Femur (tissue), 1 donor: ENCODE measurements at places on chromosomes 6 and 20.

- DNase-seq, result peak; percentile 80
These were observed 55.9 kb upstream of the RREB1 start for GRCh38 chr6:7051780-7052442.

- no peak for DNase-seq
These were observed 268.4 kb upstream of the IRAK1BP1 start for GRCh38 chr6:78598966-78599365.

GRCh38 chr6:56927538-56928453 lies 27.1 kb upstream of the BEND6 start:
- no peak for DNase-seq

GRCh38 chr6:45900808-45901752 lies 114.6 kb downstream of the CLIC5 start:
- DNase-seq, result no peak

- DNase-seq, result no peak
These were observed 10.9 kb downstream of the FOXC1 start for GRCh38 chr6:1620504-1621069.

DNA sequence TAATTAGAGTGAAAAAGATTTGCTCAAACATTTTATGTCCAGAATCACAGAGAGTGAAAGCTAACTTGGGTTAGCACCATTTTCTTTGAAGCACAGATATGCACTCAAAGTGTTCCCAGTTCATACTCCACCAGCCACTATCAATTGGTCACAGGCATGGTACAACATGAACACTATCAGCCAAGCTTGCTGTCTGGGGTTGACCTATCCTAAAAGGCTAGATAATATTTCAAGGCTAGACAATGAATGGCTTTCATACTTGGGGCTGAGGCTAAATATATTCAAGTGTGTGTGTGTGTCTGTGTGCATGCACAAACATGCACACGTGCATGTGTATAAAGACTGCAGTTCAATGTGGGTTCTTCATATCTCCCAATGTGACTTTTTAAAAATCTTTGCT lies 783.0 kb upstream of the GJE1 start:
- no peak for DNase-seq

DNA sequence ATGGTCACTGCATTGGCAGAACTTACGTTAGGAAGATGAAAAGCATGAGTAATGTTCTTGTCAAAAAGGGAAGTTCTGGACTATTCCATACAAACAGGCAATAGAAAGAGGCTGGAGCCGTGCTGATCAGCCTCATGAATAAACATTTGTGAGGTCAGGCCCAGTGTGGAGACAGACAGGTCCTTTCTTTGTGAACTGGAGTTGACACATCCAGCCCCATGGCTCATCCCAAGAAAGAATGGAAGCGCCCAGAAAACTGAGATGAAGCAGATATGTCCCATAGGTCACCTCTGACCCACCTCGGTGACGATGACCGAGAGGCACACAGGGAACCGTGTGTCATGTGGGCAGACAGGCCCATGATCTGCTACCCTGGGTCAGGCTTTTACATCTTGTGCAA lies 276.0 kb upstream of the SGK1 start:
- DNase-seq, result no peak

DNA sequence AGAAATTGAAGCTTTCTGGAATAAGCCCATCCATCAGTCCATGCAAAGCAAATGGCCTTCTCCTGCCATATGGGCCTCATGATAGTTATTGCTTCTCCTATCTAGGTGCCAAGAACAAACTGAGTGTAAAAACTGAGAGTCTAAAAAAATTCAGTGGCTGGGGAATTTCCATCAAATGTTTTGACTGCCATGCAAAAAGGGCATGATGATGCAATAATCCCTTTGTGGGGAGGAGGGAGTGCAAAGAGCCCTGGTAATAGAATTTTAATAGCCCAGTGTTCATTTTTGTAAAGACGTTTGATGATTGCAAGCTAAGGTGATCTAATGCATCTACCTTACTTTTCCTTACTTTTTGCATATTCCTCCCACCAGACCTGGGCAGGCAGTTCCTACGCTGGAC lies 683.7 kb downstream of the EPM2A start:
- DNase-seq, result no peak

DNA sequence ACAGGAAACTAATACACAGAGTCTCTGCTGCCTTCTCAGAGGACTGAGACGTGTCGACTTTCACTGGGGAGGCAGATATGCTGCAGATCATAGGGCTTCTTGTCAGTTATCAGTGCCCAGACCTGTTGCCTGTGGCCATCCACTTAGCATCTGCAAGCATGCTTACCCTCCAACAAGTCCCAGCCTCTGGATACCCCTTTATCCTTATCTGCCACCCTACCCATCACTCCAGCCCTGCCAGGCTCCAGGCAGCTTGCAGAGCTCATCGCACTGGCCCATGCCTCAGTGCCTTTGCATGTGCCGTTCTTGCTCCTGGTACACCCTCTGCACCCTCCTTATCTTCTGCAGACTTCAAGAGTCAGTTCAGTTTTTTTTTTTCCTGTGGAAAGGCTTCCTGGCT lies 119.2 kb downstream of the TOX2 start:
- DNase-seq, result no peak

- DNase-seq, result no peak
These were observed 15.2 kb upstream of the CST9L start for GRCh38 chr20:23583526-23583925.

DNA sequence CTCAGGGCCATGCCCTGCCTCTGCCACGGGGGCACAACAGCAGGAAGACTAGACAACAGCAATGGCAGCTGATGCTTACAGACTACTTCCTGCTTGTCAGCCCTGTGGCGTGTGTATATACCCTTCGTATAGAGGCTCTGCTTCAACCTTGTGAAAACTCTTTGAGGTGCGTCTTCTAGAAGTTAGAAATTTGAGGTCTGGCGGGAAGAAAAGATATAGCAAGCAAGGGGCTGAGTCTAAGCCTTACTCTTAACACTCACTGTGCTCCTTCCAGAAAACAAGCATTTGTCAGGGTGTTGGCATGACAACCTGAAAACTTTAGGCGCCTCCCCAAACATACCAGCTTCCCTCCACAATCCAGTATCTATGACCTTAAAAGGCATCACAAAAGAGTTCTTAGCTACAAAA lies 33.3 kb downstream of the JPH2 start:
- DNase-seq, result no peak

- no peak for DNase-seq
These were observed 116.0 kb upstream of the JARID2 start for GRCh38 chr6:15129887-15130286.

DNA sequence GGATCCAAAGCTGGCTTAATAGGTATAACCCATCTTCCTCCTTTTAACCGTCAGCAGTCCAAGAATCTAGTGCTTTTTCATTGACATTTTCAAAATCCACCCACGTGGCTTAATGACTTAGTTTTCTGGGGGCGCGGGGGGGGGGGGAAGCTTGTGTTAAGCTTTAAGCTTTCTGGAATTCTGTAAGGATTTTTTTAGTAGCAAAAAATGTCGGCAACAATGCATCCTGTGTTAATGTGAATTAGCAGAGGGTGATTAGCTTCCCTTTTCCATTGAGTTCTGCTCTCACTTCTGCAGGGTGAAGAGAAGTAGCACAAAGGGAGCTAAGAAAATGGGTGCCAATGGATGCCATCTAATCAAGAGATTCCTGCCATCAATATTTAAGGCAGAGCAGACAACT lies 348.2 kb downstream of the SAMD5 start:
- DNase-seq, result no peak

GRCh38 chr20:23272176-23273029 lies 78.2 kb upstream of the NXT1 start:
- no peak for DNase-seq

DNA sequence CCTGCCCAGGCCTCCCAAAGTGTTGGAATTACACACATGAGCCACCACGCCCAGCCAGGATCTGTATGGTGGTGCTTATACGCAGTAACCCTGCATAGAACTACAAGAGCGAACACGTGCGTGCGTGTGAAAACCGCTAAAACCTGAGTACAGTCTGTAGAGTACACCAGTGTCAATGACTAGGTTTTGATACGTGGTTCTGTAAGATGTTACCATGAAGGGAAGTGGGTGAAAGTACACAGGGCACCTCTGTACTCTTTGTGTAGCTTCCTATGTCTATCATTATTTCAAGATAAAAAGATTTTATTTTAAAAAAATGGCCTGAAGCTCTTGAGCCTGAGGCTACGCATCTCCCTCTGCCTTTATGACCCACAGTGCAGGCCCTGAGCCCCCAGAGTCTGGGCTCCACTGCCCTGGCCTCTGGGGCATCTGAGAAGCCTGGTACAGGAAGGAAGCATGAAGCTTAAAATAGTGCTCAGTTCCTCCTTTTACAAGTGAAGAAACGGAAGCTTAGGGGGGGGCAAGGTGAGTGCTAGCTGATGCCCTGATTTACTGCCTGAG lies 21.6 kb downstream of the LY86 start:
- no peak for DNase-seq

GRCh38 chr20:10167040-10167439 lies 51.6 kb upstream of the SNAP25 start:
- DNase-seq, result no peak

DNA sequence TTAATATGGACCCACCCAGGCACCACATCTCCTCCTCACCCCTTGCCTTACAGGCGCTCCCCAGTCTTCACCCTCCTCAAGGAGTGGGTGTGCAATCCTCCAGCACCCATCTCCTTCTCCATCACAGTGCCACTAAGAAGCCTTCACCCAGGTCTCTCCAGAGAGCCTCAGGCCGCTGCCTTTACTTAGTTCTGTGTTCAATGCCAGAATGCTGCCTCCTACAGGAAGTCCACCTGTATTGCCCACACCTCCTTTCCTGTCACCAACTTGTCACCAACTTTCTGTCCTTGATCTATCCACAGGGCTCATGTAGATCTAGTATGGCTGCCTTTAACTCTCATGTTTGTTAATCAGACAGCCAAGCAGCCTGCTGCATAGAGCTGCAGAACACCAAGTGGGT lies 586 bp upstream of the LST1 start:
- no peak for DNase-seq

DNA sequence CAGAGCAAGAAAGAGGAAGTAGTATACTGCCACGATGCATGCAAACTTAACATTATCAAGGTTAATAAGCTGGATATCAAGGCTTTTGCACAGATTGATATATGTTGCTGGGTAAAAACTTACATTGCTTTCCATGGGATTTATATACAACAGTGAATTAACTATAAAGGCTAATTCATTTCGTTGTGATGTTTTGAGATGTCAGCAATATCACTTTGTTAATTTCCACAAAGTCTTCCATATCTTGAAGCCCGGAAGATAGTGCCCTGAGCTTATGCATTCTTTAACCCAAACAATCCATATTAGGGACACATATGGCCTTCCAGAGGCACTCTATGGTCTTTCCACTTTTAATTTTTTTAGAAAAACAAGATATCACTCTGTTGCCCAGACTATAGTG lies 603.5 kb downstream of the MAFB start:
- DNase-seq, result no peak

GRCh38 chr6:168785720-168786511 lies 344.9 kb downstream of the SMOC2 start:
- DNase-seq, result no peak

DNA sequence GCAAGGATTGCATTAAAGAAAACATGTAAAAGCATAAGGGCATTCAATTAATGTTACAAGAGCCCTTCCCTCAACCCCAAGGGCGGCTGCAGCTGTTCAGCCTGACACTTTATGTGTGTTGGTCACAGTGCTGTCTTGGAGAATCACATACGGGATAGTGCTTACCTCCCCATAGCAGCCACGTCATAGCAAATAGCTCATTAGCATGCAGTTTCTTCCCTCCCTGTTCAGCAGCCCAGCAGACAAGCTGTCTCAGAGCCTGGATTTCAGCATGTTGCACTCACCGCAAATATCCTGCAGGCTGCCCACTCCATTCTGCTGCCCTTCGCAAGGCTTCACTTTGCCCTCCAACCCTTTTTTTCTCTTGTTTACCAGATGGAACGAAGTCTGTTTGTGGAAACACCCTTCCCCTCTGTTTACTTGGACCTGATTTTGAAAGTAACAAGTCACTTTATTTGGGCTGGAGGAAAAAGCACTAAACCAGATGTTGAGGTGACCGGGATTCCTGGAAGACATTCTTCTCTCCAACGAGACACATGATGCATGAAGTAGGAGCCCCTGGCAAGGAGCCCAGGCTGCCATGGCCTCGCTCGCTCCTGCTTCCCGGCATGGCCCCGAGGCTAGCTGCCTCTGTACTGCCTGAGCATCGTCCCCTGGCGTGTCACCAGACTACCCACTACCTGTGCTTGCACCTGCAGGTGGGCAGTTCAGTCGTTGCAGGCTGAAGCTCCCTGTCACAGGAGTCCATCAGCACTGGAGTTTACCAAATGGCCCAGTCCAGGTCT lies 151.6 kb upstream of the GMDS start:
- peak; percentile 80 for DNase-seq

DNA sequence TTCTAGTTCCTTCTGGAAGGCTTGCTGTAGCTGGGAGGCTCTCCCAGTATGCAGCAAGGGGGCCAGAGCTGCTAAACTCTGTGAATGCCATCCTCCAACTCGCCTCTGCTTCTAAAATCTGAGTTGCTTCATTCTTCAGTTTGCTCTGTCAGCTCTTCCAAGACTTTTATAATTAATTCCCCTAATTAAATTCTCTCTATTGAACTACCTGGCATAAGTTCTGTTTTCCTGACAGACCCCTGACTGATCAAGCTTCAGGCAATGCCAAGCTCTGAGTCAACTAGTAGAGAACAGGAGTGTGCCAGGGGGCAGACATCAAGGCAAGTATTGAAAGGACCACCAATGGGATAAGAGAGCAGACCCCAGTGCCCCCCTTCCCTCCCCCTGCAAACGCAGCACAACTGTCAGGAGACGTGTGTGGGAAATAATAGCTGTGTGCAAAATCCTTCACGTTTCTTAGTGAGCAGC lies 109.3 kb upstream of the TAB2 start:
- DNase-seq, result no peak

DNA sequence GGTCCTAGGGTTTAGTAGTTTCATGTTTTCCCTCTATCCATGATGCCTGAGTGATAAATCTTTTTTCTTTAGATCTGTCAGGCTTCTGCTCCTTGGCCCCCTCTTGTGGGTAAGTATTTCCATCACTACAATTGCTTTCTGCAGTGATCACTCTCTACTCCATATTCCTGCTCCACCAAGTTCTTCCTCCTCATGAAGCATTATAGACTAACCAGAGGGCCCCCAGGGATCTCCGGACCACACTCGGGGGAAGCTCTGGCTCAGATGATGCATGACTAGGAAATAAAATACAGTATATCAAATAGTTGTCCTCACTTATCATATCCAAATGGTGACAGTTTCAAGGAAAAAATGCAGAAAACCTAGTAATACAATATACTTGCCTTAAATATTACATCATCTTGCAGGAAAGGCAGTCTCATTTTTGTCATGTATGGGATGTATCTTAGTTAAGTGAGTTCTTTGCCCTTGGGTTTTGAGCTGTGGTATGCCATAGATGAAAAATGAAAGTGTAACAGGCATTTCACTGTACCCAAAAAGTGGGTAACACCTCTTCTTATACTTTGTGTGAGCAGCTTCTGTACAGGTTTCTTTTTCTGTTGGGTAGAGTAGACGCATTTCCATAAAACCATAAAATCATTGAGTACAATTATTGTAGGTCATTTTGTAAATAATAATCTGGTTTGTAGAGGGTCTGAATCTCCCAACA lies 200.9 kb upstream of the EYA4 start:
- DNase-seq, result no peak

DNA sequence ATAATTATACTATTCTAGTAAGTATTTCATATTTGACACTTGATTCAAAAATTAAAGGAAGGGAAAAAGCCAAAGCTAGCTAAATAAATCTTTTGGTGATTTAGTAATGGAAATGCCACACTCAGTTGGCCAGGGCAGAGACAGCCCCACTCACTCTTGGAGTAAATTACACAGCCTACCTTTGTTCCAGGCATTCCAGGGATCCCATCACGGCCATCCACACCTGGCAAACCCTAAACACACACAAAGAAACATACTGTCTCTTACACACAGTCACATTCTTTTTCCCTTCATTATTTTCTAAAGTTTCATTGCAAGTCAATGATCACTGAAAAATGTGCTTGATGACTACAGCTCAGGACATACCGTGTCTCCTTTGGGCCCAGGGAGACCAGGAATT lies 48.1 kb downstream of the COL9A1 start:
- DNase-seq, result no peak
